Right atrium auricular region (tissue), 2 donors: ENCODE measurements at places on chromosomes 1 and 21. TPM values are rescaled to one million over a fixed set of nuclear protein-coding genes. Genes with fewer than 3 reads are reported as not detected.

DNA sequence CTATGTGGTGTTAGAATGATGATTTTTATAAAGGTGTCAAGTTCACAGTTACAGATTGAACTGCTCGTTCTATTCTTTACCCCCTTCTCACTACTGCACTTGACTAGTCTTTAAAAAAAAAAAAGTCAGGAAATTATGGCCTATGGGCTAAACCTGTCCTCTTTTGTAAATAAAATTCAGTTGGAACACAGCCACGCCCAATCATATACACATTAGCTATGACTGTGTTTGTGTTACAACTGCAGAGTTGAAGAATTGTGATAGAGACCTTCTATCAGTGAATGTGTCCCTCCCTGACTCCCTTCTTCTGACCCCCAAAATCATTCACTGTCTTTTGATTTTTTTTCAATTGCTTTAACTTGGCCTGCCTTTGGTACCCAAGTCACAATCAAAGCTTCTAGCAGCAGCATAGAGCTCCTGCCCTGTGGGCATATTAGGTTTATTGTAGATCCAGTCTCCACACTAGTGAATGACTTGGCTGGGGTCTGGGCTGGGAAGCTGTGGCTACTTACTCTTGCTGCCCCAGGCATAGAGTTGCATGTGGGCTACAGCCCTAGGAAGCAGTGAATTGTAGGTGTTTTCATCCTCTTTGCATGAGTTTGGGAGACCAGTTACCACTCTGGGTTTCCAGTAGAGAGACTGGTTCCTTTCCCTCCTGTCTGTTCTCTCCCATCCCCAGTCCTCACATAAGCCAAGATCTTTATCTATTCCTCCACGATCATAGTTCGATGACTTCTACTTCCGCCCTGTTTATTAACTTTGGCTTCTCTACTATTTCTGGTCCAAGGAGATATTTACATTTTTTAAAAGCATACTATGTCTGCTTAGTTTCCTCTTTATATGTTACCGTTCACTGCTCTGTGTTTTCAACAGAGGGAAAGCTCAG, 249.9 kb downstream of the FMN2 start:
- DNase-seq = no peak

DNA sequence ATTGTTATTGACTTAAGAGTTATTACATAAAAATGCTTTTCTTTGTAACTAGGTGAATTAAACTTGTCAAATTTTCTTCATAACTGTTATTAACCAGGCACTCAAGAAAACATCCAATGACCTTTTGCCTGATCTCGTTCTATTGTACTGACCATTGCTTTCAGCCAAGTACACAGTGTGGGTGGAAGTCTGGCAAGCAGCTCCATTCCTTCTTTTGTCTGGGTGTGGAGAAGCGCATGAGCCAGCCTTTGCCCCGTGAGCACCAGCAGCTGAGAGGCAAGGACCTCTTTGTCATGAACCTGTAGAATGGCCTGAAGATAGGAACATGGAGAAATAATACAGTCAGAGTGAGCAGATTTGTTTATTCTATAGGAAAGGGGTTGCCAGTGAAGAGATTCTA, 57.5 kb downstream of the IARS2 start:
- no peak for DNase-seq

DNA sequence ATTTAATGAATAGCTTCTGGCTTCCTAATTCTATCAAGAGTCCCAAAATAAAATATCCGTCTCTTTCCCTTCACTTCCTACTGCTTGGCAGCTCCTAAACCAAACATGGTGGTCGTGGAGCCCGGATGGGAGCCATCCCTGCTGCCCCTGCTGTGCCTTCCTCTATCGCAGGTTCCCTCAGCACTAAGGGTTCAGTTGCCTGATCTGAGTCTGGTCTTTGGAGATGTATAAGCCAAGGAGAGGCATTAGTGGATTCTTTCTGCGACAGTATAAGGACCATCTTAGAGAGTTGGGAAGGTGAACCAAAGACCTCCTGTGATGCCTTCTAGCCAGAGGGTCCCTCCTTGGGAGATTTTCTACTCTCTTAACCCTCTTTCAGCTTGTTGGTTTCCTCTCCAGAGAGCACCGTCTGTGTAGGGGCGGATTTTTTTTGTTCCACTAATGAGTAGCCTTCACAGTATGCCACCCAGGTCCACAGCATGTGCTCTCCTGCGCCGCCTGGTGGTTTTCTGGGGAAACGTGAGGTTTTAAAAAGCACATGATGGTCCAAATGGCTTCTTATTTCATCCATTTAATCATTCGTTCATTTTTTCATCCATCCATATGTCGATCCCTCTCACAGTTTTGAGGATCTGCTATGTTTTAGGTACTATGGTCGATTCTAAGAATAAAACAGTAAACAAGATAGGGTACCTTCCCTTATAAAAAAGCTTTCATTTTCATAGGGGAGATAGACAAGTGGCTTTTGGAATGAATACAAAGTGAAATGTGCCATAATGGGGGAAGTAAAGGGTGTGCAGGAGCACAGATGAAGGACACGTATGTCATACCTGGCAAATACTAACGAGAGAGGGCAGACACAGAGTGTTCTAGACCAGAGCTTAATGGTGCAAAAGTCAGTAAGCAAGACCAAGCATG, 71.0 kb downstream of the NFASC start:
- peak; percentile 72 for DNase-seq

GRCh38 chr1:235093696-235094592, 34.7 kb downstream of the TOMM20 start:
- DNase-seq = no peak

GRCh38 chr1:161374373-161374772, 6.7 kb upstream of the CFAP126 start:
- DNase-seq = no peak

DNA sequence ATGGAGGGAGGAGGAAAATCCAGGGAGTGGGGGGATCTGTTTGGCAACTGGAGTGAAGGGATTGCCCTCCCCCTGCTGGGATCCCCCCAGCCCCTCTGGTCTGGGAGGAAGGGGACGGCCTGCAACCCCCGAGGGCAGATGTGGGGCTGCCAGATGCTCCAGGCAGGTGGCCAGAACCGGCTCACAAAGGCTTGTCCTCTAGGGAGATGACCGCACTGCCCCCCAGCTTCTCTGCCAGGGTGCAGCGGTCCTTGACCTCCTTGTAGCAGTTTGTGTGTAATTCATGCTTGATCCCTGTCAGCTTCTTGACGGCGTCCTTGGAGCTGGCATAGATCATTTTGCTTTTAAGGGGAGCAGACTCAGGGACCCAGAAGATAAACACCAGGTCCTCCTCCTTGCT, 69.2 kb downstream of the ROR1 start:
- DNase-seq = no peak

DNA sequence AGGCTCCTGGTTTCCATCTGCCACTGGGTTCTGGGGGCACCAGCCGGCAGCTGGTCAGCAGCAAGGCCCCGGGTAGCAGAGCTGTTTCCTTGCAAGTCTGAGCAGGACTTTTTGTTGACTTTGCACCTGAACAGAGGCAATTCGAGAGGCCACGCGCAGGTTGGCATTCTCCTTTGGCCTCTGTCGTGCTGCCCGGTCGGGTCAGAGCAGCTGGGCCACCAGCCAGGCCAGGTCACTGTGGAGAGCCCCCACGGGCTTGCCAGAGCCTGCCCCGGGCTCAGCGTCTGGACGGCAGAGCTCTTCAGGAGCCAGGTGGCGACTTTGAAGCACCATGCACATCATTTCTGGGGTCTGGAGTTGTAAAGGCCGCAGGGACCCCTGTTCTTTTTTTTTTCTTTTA, 28.4 kb upstream of the TMEM52 start:
- DNase-seq = no peak

DNA sequence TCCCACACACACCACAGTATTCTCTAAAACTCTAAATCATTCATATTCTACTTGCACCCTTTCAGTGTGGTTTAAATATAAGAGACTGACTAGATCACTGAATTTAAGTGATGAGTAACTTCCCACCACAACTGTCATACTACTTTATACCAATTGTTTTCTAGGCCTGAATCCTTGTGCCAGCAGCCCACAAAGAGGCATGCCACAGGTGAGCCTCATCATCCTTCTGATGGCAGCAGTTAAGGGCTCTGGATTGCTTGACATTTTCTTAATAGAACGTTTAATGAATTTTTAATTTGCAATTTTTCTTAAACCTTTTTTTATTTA, 9.6 kb downstream of the C1orf105 start:
- no peak for DNase-seq

GRCh38 chr1:155085504-155086127, 7.0 kb downstream of the EFNA3 start:
- peak; percentile 81 for DNase-seq

DNA sequence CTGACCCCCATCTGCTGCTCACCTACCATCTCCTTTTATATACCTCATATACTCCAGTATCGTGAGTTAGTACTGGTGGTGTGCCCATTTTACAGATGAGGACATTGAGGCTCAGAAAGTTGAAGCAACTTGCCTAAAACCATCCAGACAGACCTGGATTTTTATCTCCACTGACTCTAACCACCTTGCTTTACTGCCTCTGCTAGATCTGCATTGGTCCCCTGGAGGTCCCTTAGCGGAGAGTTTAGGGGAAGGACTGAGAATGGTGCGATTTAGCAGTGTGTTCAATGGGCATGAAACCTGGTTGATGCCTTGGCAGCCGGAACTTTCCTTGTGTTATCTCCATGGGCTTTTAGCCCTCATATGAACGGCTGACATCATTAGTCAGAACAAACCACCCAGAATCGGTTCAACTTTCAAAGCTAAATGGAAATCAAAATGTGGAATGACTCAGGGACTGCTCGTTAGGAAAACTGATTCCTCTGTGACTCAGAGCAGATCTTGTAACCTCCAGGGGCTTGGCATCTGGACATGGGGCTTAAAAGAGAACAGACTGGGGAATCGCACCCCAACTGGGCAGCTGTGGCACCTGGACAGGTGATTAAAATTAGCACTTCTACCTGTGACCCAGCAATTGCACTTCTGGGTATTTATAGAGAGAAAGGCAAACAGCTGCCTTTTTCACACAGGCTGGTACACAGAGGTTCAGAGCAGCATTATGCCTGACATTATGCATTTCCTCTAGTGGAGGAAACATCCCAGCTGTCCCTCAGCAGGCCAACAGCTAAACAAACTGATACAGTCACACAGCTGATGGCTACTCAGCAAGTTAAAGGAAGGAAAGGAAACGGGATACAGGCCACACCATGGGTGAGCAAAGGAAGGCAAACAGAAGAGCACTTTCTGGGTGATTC, 25.3 kb downstream of the TMEM51 start:
- DNase-seq = no peak

DNA sequence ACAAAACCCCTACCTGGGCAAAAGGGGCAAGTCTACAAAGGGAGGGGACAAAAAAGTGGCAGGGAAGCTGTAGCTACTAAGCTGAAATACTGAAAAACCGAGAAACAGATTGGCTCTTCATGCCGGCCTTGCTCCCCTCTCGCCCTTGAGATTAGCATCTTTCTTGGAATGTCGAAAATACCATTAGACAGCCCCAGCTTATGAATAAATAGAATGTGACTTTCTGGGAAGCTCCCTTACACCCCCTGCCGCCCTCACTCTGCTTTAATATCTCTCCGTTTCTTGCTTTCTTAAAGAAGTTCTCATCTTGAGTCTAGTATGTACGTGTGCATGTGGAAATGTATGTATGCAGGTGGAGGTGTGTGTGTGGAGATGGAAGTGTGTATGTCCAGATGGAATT, 14.1 kb downstream of the TRAF3IP3 start:
- DNase-seq = no peak

- no peak for DNase-seq
Observed at GRCh38 chr1:216598448-216598847, 124.8 kb downstream of the ESRRG start.

DNA sequence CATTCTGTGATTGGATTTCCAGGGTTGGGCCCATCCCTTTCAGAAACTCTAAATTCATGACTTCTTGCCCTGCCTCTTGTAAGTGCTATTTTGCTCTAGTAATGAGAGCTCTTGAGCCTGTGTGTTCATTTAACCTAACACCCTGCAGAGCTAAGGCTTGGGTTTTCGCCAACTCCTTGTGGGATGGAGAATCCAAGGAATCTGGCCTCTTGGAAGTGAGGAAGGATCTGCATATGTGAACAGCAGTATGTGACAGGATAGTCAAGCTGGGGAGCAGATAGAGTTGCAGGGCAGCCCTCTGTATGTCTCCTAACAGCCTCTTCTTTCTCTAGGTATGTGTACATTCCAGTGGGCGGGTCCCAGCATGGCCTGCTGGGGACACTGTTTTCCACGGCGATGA, 258.9 kb downstream of the HHAT start:
- no peak for DNase-seq

- peak; percentile 84 for DNase-seq
Observed at GRCh38 chr21:25735646-25736597, 1.1 kb downstream of the GABPA start.

DNA sequence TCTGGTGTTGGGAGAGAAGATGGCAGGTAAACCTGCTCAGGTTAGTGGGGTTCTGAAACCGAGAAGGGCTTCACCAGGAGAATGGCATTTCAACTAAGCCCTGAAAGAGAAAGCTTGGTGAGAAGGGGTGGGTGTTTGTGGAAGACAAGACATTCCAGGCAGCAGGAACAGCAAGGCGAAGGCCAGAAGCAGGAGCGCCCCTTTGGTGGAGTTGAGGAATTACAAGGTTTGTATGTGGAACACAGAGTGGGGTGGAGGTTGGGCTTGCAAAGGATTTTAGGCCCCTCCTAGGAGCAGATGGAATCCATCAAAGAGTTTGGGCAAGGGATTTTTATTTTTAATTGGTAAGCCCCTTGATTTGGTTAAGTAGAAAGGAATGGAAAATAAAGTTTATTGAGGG, 24.8 kb upstream of the ELOA start:
- DNase-seq = no peak

GRCh38 chr1:234963180-234963903, 165.3 kb downstream of the TOMM20 start:
- DNase-seq = peak; percentile 93

- no peak for DNase-seq
Observed at GRCh38 chr1:231611111-231611510, 15.5 kb upstream of the DISC1 start.

GRCh38 chr1:23343221-23344110, 618 bp downstream of the HNRNPR start:
- DNase-seq = no peak

Gene OR2W3
- total RNA-seq = 3.0 TPM

Gene KRTAP11-1
- not detected for total RNA-seq

Gene EDARADD
- total RNA-seq = 0.63 TPM

Gene RXFP4
- not detected for total RNA-seq

Gene PPP1R8
- 23.9 TPM for total RNA-seq

Gene KRTAP25-1
- not detected for total RNA-seq

Gene CCT3
- 146 TPM for total RNA-seq

Gene KCNE2
- total RNA-seq = not detected

Gene AGMAT
- not detected for total RNA-seq

Gene PROX1
- total RNA-seq = 39.7 TPM

Gene HIVEP3
- total RNA-seq = 4.7 TPM
